Heart left ventricle (tissue), 16 donors: ENCODE measurements at places on chromosomes 2 and 18. TPM values are rescaled to one million over a fixed set of nuclear protein-coding genes. Genes with fewer than 3 reads are reported as not detected.
A peak's percentile ranks its signal among the peaks of the same experiment; 100 is the strongest.

Gene SRD5A2
- not detected for total RNA-seq

Gene DNAH6
- 0.09 TPM for total RNA-seq

Gene SERPINB3
- total RNA-seq, result not detected

Gene BMP10
- total RNA-seq, result not detected

Gene HDLBP
- 360 TPM for total RNA-seq

Gene NDC80
- not detected for total RNA-seq

Gene NEB
- total RNA-seq, result 1.3 TPM

Gene C2orf92
- 3.9 TPM for total RNA-seq

DNA sequence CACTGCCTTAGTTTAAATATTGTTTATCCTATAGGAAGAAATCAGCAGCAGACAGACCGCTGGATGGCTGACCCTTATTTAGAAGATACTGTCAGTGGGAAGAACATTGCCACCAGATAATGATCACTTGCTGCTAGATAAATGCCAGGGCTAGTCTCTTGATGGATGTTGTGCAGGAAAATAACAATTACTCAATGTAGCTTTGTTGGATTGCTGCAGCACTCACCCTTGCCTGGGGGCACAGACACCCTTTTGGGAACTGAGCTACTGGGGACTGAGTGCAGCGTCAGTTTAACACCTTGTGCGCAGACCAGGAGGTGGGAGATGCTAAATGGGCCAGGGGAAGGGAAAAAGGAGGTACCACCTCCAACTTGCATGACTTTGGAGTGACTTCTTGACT, 64.2 kb upstream of the CAPN13 start:
- H3K27ac ChIP-seq, result no peak overlapping the region
- no peak for DNase-seq
- no peaks in the 10 kb centered on the region for H3K27me3 ChIP-seq
- H3K36me3 ChIP-seq, result no peaks in the 10 kb centered on the region
- no peaks in the 10 kb centered on the region for H3K4me1 ChIP-seq

DNA sequence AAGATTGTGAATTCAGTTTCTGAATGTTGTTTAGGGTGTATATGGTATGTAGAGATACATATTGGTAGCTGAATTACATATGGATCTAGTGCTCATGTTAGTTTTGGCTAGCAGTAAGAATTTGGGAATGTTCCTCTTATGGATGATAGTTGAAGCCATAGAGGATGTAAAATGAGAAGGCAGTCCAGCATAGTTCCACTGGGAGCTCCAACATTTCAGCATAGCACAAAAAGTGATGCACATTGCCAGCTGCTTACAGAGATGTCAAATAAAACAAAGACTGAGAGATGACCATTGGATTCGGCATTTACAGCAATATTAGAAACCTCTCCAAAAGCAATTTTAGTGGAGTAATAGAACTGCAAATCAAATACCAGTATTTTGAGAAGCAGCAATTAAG, 77.4 kb downstream of the EML4 start:
- no peak overlapping the region for H3K4me3 ChIP-seq
- DNase-seq, result no peak
- H3K36me3 ChIP-seq, result no peaks in the 10 kb centered on the region

DNA sequence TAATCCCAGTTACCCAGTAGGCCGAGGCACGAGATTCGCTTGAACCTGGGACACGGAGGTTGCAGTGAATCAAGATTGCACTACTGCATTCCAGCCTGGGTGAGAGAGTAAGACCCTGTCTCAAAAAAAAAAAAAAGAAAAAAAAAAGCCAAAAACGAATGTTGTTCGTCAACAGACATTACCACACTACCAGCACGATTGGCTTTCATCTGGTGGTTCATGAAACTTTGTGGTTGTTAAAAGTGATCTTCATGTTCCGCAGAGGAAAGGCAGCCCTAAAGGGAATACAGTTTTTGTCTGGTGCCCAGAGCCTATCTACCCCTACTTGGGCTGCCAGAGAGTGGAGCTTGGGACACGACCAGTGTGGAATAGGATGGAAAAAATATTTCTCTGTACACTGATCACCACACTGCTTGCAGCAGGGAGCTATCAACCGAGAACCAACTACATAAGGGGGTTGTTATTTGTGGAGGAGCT, 13.6 kb upstream of the CXCR4 start:
- no peaks in the 10 kb centered on the region for H3K4me1 ChIP-seq
- DNase-seq, result no peak
- H3K27me3 ChIP-seq, result no peaks in the 10 kb centered on the region
- no peak overlapping the region for H3K4me3 ChIP-seq
- no peak overlapping the region for H3K27ac ChIP-seq

GRCh38 chr2:189719571-189719970, 43.0 kb downstream of the OSGEPL1 start:
- peaks cover 8% of the 10 kb centered on the region for H3K36me3 ChIP-seq
- no peak overlapping the region for H3K27ac ChIP-seq
- H3K27me3 ChIP-seq, result no peaks in the 10 kb centered on the region
- no peak for DNase-seq
- no peaks in the 10 kb centered on the region for H3K4me1 ChIP-seq
- H3K4me3 ChIP-seq, result no peak overlapping the region

DNA sequence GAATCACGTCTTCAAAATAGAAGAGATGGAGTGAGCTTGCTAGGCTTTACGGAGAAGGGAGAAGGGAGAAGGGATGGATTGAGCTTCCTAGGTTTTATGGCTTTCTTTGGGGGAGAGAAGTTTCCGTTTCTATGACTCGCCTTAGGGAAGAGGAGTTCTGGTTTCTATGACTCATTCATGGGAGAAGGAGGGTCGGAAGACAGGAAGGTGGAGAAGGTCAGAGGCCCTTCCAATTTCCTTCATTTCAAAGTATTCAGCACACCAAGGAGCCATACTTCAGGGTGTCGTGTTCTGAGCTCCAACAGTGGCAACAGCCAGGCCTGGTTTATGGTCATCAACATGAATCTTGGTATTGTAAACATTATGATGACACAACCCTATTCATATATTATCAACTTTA, 284.7 kb upstream of the VWC2L start:
- no peak for DNase-seq
- no peaks in the 10 kb centered on the region for H3K4me1 ChIP-seq
- no peaks in the 10 kb centered on the region for H3K27me3 ChIP-seq
- H3K4me3 ChIP-seq, result no peak overlapping the region
- no peak overlapping the region for H3K27ac ChIP-seq

DNA sequence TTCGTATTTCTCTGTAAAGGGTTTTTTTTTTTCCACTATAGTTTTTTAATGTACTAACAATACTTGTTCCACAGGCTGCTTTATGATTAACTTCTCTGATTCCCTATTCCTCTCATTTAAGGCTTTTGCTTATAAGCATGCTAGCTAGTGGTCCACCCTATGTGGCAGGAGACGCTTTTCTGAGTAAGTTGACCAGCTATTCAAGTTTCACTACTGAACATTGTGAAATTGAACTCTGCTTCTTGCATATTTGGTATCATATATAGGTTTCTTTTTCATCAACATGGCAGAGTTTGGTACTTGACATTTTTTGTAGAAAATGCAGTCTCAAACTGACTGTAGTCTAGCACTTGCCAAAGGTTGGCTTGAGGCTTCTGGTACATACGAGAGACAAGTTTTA, 74.2 kb downstream of the OTX1 start:
- H3K4me3 ChIP-seq, result no peak overlapping the region
- no peak overlapping the region for H3K27ac ChIP-seq
- H3K4me1 ChIP-seq, result no peaks in the 10 kb centered on the region
- H3K27me3 ChIP-seq, result no peaks in the 10 kb centered on the region
- DNase-seq, result no peak
- H3K36me3 ChIP-seq, result no peaks in the 10 kb centered on the region

DNA sequence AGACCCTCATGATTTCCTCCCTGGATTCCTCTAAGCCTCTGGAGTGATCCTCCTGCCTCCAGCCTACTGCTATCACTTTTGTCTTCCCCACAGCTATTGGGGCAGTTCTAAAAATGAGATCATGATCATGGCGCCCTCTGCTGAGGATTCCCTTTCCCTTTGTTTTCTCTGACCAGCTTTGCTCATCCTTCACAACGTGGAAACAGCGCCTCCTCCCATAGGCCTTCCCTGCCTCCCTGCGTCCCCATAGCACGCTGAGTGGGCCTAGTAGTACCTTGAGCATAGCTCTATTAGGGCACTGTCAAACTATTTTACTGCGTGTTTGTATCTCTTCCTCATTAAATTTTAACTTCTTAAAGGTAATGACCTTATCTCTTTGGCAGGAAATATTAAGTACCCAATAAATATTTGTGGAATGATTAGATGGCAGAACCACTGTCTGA, 207.0 kb upstream of the FANCL start:
- H3K27ac ChIP-seq, result no peak overlapping the region
- H3K4me1 ChIP-seq, result no peaks in the 10 kb centered on the region
- no peaks in the 10 kb centered on the region for H3K27me3 ChIP-seq

- DNase-seq, result no peak
- no peaks in the 10 kb centered on the region for H3K27me3 ChIP-seq
- no peaks in the 10 kb centered on the region for H3K36me3 ChIP-seq
Observed at GRCh38 chr2:153408710-153409385, 69.7 kb downstream of the RPRM start.

DNA sequence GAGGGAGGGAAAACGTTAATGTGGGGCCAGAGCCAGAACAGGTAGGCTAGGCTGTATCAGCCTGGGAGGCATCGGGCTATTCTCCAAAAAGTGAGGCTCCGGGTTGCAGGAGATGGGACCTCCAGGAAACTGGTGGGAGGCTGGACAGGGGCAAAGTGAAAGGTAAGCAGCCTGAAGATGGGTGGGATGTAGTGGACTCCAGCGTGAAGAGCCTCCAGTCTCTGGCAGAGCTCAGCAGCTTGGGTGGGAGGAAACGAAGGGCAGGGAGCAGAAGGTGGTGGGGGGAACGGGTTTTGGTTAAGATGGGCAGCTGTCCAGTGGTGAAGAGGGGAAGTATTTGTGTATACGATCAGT, 3.1 kb upstream of the EMX1 start:
- H3K27me3 ChIP-seq, result peaks cover 99% of the 10 kb centered on the region
- H3K36me3 ChIP-seq, result no peaks in the 10 kb centered on the region
- H3K27ac ChIP-seq, result no peak overlapping the region

- DNase-seq, result no peak
- no peaks in the 10 kb centered on the region for H3K36me3 ChIP-seq
- no peak overlapping the region for H3K27ac ChIP-seq
- no peak overlapping the region for H3K4me3 ChIP-seq
Observed at GRCh38 chr2:28058791-28059190, 168.3 kb downstream of the BABAM2 start.

DNA sequence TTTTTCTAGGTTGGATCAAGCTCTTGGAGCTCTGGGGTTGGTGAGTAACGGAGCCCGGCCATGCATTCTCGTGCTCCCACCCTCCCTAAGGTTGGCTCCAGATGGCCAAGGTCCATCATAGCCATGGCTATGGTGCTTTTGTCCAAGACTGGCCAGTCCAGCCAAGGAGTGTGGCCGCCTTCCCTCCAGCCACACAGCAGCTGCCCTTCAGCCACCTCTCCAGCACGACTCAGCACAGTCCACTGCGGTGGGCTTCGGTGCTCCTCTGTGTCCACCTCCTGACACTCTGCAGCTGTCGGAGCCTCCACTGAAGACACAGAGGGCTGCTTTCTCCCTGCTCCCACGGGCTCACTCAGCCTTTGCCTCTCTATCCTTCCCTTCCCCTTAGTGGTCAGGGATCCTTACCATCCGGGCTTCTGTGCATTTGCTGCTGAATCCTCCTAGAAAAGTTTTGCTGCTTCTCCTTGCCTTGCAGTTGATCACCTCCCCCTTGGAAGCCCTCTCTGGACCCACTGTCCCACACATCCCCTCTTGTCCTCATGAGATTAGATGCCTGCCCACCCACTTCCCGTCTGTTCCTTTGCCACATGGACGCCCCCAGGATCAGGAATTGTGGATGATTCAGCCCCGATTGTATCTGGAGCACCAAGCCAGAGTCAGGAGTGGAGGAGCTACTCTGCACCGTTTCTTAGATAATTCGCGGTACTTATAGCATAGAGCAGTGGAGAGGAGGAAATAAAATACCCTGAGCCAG, 177.1 kb upstream of the COPS8 start:
- no peaks in the 10 kb centered on the region for H3K4me1 ChIP-seq
- H3K27ac ChIP-seq, result no peak overlapping the region
- H3K36me3 ChIP-seq, result no peaks in the 10 kb centered on the region
- H3K4me3 ChIP-seq, result no peak overlapping the region
- H3K27me3 ChIP-seq, result no peaks in the 10 kb centered on the region

DNA sequence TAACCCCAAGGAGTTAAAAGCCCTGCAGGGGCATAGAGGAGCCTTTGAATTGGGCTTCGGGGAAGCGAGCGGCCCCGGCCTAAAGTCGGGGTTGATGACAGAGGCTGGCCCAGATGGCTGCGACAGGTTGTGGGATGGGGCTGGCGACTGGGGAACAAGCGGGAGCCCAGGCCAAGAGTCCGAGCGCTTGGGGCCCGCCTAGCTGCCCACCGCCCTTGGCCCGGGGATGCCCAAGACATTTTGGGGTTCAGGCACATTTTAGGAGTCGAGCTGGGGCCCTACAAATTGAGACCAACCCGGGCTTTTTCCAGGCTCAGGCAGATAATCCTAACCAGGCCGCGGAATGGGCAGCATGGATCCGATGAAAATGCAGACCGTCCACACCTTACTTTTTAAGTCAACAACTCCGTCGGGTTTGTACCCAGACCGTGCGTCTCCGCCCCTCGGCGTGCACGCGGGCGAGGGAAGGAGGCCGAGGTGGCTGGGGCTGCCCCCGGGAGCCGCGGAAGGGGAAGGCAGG, 507 bp downstream of the RTKN start:
- H3K27me3 ChIP-seq, result no peaks in the 10 kb centered on the region
- no peaks in the 10 kb centered on the region for H3K36me3 ChIP-seq
- DNase-seq, result no peak
- H3K4me3 ChIP-seq, result peak overlapping the region; percentile 65
- H3K4me1 ChIP-seq, result peaks cover 53% of the 10 kb centered on the region
- H3K27ac ChIP-seq, result peak overlapping the region; percentile 95

GRCh38 chr2:40281021-40281940, 170.6 kb downstream of the SLC8A1 start:
- H3K27ac ChIP-seq, result peak overlapping the region; percentile 54
- H3K36me3 ChIP-seq, result no peaks in the 10 kb centered on the region
- no peaks in the 10 kb centered on the region for H3K27me3 ChIP-seq
- peaks cover 80% of the 10 kb centered on the region for H3K4me1 ChIP-seq

DNA sequence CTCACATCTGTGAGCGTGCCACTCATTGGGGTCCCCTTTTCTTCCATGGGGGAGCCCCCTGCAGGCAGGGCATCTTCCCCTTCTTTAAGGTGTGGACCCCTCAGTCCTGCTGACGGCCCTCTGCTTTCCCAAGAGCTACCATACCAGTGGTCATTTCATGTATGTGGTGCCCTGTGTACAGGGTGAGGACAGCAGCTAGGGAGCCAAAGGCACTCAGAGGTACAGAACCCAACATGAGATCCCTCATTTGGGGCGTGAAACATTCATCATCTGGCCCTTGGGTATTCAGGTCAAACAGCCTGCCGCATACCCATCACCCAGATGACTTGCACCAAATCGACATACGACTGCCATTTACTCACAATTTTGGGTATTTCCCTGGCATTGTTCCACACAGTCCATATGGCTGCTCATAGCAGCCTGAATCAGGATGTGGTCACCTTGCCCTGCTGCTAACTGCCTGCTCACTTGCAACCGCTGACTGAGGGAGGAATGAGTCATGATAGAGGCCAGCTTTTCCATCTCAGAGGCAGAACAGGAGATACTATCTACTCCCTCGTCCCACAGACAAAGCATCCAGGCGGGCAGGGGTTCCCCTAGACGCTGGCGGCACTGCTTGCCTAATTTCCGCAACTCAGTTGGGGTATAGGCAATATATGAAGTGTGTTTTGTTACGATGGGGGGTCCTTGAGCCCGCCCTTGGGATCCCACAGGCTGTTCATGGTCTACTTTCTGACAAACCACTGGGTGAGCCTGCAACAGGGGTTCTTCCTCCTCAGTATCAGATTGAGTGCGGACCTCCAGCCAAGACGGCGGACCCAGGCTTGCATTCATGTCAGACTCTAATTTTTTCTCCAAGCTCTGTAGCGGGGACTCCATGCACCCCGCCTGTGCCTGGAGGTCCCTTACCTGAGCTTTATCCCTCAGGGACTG, 228.6 kb downstream of the SATB2 start:
- H3K4me3 ChIP-seq, result no peak overlapping the region
- H3K36me3 ChIP-seq, result no peaks in the 10 kb centered on the region
- no peak for DNase-seq
- no peaks in the 10 kb centered on the region for H3K27me3 ChIP-seq
- no peak overlapping the region for H3K27ac ChIP-seq
